Activated naive CD4-positive, alpha-beta T cell treated with anti-CD3 and anti-CD28 coated beads, Interleukin-2, amount 10 ng/mL, durations not matched to agents 7 days and 5 days (primary cell): ENCODE measurements at places on chromosomes 6 and 20.

GRCh38 chr6:147204060-147204785 lies at the start of gene STXBP5:
TSS of gene STXBP5 (plus strand) at chr6:147204417. CDS start at chr6:147204533, 116 bp downstream.
- DNase-seq = peak; percentile 57

DNA sequence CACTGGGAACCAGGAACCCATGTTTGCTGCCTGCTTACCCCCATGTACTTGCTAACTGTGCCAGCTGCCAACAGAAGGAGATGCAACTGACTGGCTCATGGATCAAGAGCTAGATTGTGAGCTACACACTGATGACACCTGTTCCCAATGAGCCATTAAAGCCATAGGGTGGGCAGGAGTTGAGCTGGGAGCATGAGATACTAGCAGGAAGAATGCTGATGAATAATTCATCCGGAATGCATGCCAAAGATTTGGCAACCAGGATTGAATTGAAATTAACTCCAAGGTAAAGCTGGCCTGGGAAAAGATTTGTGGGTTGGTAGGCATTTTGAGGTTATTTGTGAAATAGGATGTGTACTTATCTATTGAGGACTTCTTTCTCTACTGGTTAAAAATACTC lies 631.1 kb downstream of the KIF16B start:
- DNase-seq = no peak

DNA sequence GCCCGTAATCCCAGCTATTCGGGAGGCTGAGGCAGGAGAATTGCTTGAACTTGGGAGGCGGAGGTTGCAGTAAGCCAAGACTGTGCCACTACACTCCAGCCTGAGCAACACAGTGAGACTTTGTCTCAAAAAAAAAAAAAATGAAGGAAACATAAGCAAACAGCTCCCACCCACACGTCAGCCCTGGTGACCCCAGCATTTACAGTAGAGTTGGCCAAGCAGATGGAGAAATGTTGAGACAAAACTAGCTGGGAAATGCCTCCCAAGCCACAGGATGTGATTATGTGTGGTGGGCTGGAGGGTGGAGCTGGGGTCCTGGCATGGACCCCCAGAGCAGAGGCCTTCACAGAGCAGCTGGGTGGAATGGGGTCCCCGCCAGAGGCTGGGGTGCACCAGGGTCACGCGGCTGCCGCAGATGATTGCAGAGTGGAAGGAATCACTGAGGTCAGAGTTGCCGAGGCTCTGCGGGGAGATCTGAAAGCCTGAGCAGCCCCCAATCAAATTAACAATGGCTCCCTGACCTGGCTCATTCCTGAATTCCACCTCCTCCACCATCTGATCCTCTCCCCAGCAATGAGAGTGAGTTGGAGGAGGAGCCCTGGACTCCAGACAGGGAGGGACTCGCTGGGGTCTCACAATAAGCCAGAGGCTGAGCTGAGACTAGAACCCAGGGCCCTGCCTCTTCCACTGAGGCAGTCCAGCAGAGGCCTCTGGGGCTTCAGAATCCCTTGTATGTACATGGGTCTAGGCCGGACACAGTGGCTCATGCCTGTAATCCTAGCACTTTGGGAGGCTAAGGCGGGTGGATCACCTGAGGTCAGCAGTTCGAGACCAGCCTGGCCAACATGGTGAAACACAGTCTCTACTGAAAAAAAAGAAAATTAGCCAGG lies 34.7 kb upstream of the TGM2 start:
- no peak for DNase-seq

DNA sequence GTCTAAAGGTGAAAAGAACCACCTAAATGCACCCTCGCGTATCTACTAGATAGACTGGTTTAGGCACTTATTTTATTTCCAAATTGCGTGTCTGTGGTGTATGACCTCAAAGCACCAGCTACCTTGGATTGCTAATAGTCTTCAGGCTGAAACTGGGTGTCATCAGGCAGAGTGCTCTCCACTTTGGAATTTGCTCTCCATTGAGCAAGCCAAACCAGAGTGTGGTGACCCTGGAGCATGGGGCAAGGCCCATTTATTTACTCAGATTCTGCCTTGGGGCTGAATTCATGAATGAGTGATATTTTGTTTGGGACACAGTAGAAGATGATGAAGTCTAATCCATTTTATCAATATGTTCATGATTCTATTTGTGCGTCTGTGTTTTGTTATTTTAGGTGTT lies 812.8 kb upstream of the SLC35B3 start:
- DNase-seq = no peak

DNA sequence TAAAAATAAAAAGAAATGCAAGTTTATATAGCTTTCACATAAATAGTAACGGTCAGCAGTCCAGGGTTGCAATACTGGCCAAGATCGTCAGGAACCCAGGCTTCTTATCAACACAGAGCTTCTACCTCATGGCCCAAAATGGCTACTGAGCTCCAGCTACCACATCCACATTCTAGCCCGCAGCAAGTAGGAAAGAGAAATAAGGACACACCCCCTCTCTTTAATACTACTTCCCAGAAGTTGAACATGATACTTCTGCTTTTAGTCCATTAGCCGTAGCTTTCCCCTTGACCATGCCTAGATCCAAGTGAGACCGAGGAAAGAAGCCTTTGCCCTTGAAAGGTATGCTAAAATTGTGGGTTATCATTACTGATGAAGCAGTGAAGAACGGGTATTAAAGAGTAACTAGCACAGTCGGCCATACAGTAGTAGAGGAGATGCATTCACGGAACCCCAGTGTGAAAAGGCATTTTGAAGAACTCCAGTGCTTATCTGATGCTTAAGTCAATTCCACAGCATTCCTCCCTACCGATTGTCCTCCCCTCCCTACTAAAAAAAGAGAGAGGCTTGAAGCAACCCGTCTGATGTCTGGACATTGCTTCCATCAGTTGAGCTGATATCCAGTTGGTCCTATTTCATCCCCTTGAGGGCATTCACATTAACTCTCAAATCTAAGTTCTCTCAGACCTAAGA lies 226.9 kb upstream of the RREB1 start:
- no peak for DNase-seq

DNA sequence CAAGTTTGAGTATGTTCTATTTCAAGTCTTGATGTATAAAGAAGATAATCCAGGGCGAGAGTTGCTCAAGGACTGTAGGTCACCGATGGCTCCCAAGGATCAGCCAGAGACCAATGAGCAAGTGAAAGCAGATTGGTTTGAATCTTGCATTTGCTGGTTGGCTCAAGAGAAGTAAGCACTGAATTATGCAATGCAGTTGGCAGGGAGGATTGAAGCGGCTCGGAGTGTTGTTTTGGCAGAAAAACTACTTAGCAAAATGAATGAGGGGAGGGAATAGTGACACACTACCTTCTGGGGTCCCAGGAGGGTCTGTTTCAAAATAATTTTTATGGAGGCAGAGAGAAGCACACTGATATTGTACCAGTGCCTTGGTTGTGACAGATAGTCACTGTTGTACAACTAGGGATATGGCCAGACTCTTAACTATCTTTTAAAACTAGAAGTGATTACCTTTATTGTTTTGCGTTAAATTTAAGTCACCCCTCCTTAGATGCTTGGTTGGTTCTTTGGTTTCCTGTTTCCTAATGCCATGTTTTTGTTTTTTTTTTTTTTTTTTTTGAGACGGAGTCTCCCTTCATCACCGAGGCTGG lies 15.7 kb downstream of the SASH1 start:
- DNase-seq = no peak

DNA sequence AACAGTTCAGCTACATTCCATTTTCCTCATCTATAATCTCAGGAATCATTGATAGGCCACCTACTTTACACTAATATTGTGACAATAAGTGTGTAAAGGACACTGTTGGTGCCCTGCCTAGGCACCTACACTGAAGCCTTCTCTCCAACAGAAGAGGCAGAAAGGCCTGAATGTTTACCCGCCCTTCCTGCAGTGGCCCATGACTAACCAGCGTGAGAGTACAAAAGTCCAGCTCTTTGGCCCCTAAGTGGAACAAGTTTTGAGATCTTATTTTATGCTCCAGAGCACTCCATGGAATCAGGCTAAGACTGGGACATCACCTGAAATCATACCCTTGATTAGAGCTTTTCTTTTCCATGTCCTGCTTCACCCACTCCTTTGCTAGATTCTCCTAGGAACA lies 359.7 kb downstream of the ARHGAP18 start:
- DNase-seq = no peak

GRCh38 chr6:84137051-84137375 lies 90.4 kb downstream of the CEP162 start:
- DNase-seq = no peak

- DNase-seq = no peak
These were observed 972.9 kb upstream of the FLRT3 start for GRCh38 chr20:15310361-15310760.

DNA sequence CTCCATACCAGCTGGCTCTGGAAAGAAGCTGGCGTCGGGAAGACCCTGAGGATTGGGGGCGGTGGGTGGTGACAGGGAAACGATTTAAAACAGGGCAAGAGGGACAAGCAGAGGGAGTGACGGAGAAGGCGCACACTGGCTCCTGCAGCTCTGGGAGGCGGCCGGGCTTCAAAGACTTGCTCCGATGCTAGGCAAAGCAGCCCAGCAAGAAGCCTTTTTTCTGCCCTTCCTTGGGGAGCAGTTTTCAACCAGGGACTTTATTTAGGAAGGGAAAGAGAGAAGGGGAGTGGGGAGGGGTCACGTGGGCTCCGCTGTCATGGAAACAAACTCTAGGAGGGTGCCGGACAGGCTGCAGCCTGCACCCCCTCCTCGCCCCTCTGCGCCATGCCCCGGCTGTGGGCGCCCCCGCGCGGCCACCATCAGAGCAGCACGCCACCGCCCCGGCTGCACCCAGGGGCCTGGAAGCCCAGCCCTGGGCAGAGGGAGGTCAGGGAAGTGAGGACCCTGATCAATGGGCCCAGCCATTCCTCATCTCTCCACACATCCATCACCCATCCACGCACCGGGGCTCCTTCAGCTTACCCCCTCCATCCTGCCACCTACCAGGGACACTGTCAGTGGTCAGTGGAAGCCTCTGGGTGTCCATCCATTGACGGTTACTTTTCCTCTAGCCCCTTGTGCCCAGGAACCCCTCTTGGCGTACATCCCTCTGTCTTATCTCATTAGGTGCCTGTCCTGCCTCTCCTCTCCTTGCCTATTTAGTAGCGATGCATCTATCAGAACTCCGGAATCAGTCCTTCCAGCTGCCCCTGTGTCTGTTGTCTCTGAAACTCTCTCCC lies 66.6 kb upstream of the CCDC167 start:
- peak; percentile 79 for DNase-seq

DNA sequence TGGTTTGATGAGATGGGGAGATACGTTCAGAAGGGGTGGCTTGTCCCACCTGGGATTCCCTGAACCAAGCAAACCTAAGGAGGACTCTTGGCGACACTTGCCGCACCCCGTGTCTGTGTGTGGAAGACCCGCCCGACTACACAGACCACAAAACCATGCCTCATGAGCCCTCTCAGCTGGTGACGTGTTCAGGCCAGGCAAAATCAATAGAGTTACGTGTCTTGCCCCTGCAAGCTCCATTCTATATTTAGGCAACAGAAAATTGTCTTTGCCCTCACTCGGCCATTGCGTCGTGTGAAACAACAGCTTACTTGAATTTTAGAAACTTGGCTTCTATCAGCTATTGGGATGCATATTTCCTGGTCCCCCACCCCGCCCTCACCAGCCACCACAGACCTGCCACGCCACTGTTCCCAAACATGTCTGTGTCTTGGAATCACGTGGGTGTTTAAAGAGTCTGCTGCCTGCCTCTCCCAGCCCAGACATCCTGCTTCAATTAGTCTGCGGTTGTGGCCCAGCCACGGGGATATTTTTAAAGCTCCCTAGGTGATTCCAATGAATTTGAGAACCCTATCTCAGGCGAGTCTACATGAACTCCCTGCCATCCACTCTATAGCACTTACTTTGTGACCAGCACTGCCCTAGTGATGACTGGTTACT lies 279.2 kb upstream of the EXOC2 start:
- no peak for DNase-seq

GRCh38 chr20:39874049-39874893 lies 814.8 kb downstream of the MAFB start:
- DNase-seq = peak; percentile 35

DNA sequence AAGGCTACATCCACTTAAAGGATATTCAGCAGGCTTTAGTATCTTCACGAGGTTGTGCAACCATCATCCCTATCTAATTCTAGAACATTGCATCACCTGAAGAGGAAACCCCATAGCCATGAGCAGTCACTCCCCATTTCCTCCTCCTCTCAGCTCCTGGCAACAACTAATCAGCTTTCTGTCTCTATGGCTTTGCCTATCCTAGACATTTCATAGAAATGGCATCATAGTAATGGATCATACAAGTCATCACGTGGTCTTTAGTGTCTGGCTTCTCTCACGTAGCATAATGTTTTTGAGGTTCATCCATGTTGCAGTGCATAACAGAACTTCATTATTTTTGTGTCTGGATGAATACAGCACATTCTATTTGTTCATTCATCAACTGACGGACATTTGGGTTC lies 20.5 kb downstream of the SNAI1 start:
- no peak for DNase-seq
